Osteocyte (in vitro differentiated cells): ENCODE measurements at places on chromosomes 16 and 17. TPM values are rescaled to one million over a fixed set of nuclear protein-coding genes. Genes with fewer than 3 reads are reported as not detected.

IRX3 gene
- total RNA-seq, result 0.63 and 0.91 TPM in 2 replicates

RNF157 gene
- 0.73 and 0.99 TPM in 2 replicates for total RNA-seq

C16orf96 gene
- 0.08 and 0.26 TPM in 2 replicates for total RNA-seq

RDM1 gene
- 0.35 TPM in 1 of 2 replicates, not detected in the other for total RNA-seq

ACE gene
- total RNA-seq, result 0.91 and 1.1 TPM in 2 replicates

KRT9 gene
- 0.30 TPM in 1 of 2 replicates, not detected in the other for total RNA-seq

HSF4 gene
- total RNA-seq, result 19.6 and 22.3 TPM in 2 replicates

USP10 gene
- 46.3 and 56.6 TPM in 2 replicates for total RNA-seq

UTP4 gene
- total RNA-seq, result 41.6 and 41.8 TPM in 2 replicates

C1QTNF1 gene
- 196 and 203 TPM in 2 replicates for total RNA-seq

C16orf89 gene
- not detected in 2 replicates for total RNA-seq
